Fibroblast of the aortic adventitia (primary cell): ENCODE measurements at places on chromosomes 16 and 17. TPM values are rescaled to one million over a fixed set of nuclear protein-coding genes. Genes with fewer than 3 reads are reported as not detected.

GRCh38 chr17:56457501-56457900 is 136.0 kb upstream of the NOG start:
- no peak for DNase-seq

GRCh38 chr16:53651357-53651756 is 52.3 kb downstream of the RPGRIP1L start:
- no peak for DNase-seq

DNA sequence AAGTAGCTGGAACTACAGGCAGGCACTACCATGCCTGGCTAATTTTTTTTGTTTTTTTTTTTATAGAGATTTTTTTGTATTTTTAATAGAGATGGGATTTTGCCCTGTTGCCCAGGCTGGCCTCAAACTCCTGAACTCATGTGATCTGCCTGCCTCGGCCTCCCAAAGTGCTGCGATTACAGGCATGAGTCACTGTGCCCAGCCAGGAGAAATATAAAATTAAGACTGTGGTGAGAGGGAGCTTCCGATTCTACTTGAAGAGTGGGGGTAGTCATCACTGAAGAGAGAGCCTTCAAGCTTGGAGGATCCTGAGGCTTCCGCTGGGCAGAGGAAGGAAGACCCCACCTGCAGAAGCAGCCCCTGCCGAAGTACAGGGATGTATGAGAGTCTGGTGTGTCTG is 34.4 kb upstream of the RGS9 start:
- no peak for DNase-seq

DNA sequence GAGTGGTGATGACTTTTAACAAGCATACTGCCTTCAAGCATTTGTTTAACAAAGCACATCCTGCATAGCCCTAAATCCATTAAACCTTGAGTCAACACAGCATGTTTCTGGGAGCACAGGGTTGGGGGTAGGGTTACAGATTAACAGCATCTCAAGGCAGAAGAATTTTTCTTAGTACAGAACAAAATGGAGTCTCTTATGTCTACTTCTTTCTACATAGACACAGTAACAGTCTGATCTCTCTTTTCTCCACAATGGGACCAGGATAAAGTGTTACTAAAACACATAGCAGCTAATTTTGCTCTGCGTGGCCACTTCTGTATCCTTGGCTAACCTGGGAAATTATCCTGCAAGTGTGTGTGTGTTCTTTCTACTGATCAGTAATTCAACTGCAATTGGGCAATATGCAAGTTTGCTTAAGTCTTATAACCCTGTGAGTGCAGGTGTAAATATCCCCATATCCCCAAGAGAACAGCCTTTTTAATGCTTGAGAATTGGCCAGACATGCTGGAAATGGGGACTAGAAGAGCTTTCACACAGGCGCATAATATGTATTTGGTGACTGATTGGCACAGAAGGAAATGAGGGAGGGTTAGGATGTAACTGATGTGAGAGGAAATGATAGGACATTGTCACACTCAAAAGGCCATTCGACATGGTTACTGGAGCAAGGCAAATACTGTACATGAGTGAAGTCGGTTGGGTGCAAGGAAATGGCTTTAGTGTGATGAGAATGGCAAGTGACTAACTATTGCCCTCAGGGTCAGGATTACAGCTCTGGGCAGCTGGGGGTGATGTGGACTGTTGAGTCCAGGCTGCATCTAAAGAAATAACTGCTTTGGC is 10.8 kb upstream of the ANKS4B start:
- no peak for DNase-seq

Gene ACAP1
- total RNA-seq: 0.72 TPM in 1 of 2 replicates, not detected in the other

Gene KRT9
- not detected in 2 replicates for total RNA-seq

Gene ADAT1
- 32.9 and 65.1 TPM in 2 replicates for total RNA-seq
